ENCODE measurements at places on chromosomes 1 and 21.

GRCh38 chr1:47875831-47876586 lies 121.2 kb downstream of the TRABD2B start:
- no peak for DNase-seq

GRCh38 chr1:79074975-79075374 lies 68.4 kb upstream of the ADGRL4 start:
- no peak for DNase-seq

DNA sequence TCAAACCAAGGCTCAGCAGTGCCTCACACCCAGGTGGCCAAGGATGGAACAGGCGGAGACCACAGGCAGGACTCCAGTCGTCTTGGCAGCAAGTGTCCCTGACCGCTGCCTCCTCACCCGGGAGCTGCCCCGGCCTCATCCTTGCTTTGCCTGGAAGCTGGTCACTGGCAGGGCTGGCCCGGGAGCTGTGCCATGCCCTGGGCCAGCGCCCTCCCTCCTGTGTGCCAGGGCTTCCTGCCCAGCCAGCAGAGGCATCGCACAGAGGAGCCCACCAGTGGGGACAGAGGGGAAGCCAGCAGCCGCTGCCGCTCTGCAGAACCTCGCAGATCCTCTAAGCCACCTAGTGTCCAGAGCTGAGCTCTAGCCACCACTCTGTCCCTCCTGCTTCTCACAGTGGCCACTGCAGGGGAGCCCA lies 7.8 kb downstream of the CASZ1 start:
- no peak for DNase-seq

DNA sequence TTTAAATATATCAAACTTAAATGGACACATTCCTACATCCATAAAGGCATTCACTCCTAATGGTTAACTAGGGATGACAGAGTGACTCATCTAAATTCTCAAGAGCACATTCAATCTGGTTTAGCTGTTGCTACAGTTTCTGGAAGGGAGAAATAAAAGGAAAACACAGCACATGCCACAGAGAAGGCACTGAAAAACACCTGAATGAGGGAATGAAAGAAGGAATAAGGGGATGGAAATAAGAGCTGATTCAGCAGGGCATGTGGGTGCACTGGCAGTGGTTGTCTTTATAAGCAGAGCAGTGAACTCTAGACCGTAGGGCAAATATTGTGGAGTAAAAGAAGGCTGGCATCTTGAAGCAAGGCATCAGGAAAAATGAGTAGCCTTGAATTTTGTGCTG lies 79.3 kb downstream of the LHX4 start:
- no peak for DNase-seq

DNA sequence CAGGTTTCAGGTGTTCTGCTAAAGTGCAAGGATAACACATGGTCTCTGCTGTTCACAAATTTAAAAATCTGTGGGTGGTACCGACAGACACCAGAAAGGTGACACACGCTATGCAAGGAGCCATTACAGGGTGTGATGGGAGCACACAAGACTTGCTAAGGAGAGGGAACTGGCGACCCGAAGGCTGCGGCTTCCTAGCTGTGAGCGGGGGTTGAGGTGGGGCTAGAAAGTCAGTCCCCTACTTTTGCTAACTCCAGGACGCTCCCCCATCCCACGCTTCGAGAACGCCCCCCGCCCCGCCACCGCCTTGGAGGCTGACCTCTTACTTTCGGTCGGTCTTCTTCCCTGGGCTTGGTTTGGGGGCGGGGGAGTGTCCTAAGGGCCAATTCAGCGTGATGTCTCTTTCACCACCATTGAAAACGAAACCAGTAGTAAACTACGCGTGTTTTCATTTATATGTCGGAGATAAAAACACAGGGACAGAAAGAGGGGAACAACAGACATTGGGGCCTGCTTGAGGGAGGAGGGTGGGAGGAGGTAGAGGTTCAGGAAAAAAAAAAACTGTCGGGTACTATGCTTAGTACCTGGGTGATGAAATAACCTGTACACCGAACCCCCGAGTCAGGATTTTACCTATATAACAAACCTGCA lies 1.1 kb downstream of the CKS1B start:
- DNase-seq = no peak

GRCh38 chr1:27428316-27429028 lies 36.0 kb downstream of the GPR3 start:
- no peak for DNase-seq

GRCh38 chr21:32795802-32796559 lies 24.4 kb upstream of the PAXBP1 start:
- peak; percentile 18 for DNase-seq

DNA sequence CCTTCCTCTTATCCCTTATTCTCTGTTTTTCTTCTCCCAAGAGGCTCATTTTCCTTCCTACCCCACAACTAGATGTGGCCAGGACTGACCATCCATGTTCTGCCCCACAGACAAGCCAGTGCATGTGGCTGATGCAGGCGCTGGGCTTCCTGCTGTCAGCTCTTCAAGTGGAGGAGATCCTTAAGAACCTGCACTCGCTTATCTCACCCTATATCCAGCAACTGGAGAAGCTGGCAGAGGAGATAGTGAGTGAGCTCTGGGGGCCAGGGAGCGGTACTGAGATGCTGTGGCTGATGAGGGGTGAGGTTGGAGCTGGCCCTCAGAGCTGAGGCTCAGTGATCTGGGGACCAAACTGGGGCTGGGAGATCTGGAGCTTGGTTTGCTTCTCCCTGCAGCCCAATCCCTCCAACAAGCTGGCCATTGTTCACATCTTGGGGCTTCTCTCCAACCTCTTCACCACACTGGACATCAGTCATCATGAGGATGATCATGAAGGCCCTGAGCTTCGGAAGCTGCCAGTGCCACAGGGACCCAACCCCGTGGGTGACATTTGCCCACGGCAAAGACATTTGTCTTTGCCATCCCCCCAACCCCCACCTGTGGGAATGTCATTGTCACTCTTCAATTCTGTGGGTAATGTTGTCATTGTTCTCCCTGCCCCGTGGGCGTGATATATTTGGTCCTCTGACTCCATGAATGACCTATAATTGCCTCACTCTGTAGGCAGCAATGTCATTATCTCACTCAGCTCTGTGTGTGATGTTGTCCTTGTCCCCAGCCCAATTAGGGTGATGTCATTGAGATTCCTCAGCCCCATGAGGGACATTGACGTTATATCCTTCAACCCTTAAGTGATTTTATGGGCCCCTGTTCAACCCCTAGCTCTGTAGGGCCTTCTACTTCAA lies 11.2 kb upstream of the DPH2 start:
- no peak for DNase-seq

DNA sequence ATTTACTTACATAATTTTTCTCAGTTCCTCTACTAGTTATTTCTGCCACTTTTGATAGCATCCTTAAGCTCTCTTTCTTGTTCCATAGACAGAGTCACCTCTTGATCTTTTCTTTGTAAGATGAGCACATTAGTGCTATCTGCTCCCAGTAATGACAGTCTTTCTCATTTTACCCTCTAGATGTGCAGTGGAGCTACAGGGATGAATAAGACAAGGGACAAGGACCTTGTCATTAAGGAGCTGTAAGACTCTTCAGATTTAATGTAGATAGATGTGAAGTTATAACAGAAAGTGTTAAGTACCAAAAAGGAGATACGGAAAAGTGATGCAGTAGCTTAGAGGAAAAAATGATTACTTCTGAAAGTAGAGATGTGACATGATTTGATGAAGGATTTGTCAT lies 20.4 kb downstream of the SCP2 start:
- no peak for DNase-seq

DNA sequence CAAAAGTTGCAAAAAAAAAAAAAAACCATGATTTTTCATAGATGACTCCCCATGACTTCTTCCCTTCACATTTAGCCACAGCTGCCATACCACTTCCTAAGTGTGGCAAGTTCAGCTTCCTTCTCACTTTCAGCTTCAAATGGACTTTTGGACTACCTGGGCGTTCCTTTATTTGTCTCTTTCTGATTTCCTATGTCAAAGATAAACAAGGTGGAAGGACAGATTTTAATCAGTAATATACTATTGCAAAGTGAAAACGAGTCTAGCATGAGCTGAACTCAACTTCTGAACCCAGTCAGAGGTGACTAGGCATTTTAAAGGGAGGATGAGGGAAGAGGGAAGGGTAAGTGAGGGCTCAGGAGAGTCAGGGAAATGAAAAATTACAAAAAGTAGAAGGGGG lies 14.4 kb upstream of the SCCPDH start:
- no peak for DNase-seq

- no peak for DNase-seq
Measured at GRCh38 chr21:39348040-39348354, 891 bp downstream of the HMGN1 start.

DNA sequence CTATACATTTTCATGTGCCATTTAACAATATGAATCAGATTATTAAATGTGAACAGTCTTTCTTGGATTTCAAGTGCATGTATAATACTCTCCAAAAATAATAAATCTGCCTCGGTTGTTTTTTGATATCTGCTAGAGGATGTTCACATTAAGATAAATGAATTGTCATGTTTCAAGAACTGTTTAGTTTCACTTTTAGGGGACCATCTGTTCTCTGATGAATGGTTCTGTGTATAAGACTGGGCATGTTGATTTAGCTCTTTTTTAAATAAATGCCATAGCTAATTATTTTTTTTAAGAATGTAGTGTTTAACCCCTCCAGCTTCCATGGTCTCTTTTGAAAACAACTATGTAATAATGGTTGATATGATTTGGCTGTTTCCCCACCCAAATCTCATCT lies 1245.1 kb upstream of the ADGRL4 start:
- DNase-seq = no peak

- no peak for DNase-seq
Measured at GRCh38 chr21:27108228-27108627, 141.3 kb upstream of the ADAMTS5 start.

DNA sequence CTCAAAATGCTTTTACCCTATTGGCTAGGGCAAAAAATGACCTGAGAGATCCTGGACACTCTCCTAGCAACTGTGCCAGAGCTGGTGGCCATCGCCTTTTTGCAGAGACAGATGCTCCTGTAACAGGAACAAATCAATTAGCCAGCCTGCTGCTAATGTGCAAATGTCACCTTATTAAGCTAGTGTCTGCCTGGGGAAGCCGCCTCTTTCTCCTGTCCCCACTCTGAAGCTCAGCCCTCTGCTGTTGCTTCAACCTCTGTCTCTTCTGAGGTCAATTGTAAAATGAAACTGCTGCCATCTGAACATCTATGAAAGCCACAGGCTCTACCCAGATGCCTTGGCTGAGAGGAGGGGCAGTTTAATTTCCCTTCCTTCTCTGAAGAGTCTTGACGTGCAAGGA lies 85.5 kb upstream of the CACNA1E start:
- DNase-seq = no peak

DNA sequence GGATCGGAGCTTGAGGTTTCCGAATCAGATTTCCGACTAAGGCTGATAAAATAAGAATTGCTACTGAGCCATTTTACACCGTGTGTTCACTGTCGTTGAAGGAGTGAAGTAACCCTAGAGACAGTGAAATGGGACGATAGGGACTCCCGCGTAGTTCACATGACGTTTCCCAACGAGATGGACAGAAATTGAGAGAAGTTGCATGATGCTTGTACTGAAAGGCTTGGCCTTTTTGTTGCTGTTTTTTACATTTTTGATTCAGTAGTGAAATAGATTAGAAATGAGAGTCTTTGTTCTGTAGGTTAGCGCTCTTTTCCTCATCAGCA lies 1.2 kb downstream of the KHDRBS1 start:
- no peak for DNase-seq

- DNase-seq = peak; percentile 12
Measured at GRCh38 chr1:62989497-62989896, 205.6 kb downstream of the ATG4C start.

DNA sequence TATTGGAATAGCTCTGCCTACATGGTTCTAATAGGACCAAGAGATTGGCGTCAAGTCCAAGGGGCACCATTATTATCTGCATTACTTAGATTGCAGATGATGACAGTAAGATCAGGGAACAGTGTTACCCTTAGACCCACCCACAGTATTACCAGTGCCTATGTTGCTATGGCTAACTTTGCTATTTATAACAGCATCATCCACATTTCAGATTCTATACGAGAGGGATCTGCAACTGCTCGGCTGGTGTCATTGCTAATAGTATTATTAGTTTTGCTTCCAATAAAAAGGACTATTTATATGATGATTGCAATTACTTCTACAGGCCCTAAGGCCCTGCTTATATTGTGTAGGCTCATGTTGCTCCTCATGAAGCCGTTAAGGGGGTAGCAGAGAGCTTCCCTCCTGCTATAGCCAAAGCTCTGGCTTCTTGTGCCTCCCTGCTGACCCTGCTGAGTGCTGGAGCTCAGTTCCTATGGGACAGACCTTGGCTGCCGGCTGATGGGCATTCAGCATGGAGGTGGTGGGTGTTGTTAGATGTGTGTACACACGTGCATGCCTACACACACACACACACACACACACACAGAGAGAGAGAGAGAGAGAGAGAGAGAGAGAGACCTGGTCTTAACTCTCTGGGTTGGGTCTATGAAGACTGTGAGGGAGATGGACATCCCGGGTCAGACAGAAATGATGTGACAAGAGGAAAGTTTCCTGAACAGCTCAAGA lies 1.3 kb downstream of the BCAN start:
- no peak for DNase-seq

DNA sequence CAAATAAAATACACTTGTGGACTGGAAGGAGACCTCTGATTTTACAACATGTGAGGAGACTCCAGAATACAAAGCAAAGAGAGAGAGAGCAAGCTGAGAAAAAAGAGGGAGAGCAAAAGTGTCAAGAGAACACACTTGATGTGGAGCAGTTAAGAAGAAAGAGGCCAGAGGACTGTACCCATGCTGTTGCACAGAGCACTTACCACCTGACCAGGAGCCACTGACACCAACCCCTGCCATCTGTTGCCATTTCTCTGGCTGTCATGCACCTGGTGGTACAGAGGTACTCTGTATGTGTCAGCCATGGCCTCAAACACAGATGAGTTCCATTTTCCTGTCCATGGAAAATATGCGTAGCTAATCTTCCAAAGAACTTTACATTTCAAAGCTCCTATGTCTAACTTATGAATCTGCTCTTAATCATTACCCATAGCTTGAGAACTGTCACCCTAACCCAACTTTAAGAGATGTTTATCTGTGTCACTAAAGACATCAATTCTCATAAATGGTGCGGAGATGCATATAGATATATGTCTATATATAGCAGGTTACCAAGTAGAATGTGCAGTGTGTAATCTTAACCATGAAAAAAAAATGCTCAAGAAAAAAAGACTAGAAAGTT lies 32.8 kb upstream of the ABCD3 start:
- DNase-seq = no peak

DNA sequence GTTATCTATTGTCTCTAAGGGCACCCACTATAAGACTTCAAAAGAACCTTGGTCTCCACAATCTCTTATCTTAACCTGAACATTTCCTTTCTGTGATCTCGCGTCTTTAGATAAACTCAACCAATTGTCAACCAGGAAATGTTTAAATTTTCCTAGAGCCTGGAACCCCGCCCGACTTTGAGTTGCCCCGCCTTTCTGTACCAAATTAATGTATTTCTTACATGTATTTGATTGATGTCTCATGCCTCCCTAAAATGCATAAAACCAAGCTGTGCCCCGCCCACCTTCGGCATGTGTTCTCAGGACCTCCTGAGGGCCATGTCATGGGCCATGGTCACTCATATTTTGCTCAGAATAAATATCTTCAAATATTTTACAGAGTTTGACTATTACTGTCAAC lies 5.9 kb upstream of the CXADR start:
- DNase-seq = no peak

- DNase-seq = no peak
Measured at GRCh38 chr1:19910650-19911049, 12.8 kb downstream of the PLA2G2E start.

- no peak for DNase-seq
Measured at GRCh38 chr1:202210385-202210784, 16.8 kb downstream of the LGR6 start.

GRCh38 chr1:235831148-235831547 lies 35.6 kb downstream of the LYST start:
- DNase-seq = no peak

Data from HAP-1 (cell line).